ENCODE measurements at places on chromosomes 12 and 14.

GRCh38 chr14:90717916-90718315 is 98.3 kb downstream of the TTC7B start:
- no peak for DNase-seq

GRCh38 chr14:24278424-24278823 is 7.0 kb upstream of the RABGGTA start:
- no peak for DNase-seq

- DNase-seq, result no peak
These were observed 28.7 kb downstream of the TRAF3 start for GRCh38 chr14:102805941-102806340.

- no peak for DNase-seq
These were observed 24.6 kb upstream of the LTBP2 start for GRCh38 chr14:74636424-74637177.

GRCh38 chr14:93733231-93733630 is 55.1 kb downstream of the PRIMA1 start:
- no peak for DNase-seq

- DNase-seq, result no peak
These were observed 14.3 kb downstream of the MCRS1 start for GRCh38 chr12:49553512-49554088.

DNA sequence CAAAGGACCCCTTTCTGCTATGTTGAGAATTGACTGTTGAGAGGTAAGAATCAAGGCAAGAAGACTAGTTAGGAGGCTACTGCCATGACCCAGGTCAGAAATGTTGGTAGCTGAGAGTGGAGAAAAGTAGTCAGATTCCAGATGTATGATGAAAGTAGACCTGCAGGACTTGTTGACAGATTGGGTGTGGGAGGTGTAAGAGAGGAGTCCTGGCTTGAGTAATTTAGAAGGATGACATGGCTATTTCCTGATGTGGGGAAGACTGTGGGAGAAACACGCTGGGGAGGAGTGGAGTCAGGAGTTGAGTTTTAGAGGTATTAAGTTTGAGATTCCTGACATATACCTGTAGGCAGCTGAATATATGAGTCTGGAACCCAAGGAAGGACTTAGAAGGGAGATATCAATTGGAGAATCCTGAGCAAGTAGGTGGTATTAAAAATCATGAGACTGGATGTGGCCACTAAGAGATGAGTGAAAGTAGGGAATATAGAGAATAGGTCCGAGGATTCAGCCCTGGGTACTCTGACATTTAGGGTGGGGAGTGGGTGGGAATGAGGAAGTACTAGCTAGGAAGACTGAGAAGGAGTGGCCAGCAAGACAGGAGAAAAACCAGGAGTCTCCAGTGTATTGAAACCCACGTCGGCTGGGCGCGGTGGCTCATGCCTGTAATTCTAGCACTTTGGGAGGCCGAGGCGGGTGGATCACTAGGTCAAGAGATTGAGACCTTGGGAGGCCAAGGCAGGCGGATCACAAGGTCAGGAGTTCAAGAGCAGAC is 12.6 kb upstream of the DDX47 start:
- no peak for DNase-seq

- DNase-seq, result no peak
These were observed 410.1 kb upstream of the MGAT4C start for GRCh38 chr12:86666316-86666715.

DNA sequence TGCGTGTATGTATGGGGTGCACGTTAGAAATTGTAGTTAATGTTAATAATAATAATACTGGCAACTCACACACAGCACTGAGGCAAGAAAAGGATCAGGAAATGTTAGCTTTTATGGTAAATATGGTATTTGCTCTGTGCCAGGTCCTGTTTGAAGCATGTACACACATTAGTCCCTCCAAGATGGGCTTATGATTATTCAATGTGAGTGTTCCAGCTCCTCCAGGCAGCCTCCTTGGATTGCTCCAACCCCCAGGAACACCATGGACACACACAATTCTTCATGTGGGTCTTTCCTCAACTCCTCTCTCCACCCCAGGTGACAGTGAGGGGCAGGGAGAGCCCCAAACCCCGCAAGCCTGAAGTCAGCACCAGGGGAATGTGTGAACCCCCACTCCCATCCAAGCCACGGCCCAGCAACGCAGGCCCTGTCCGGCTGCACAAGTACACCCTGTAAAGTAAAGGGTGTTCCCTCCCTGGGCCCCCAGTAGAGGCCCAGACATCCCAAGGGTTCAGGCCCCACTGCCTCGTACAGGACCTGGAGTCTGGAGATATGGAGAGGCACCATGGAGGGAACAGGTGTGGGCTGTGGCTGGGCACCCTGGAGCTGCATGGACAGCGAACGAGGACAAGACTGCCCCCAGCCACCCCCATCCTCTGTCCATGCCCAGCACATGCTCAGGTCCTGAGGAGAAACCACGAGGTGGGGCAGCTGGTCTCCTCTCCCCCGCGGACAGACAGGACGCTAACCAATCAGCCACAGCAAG is 41.3 kb downstream of the NCOR2 start:
- DNase-seq, result no peak

- DNase-seq, result no peak
These were observed 11.5 kb downstream of the GNS start for GRCh38 chr12:64747695-64748094.

- DNase-seq, result no peak
These were observed 90.4 kb downstream of the LRP6 start for GRCh38 chr12:12176402-12176801.

GRCh38 chr12:110102255-110102654 is 21.9 kb upstream of the IFT81 start:
- no peak for DNase-seq

DNA sequence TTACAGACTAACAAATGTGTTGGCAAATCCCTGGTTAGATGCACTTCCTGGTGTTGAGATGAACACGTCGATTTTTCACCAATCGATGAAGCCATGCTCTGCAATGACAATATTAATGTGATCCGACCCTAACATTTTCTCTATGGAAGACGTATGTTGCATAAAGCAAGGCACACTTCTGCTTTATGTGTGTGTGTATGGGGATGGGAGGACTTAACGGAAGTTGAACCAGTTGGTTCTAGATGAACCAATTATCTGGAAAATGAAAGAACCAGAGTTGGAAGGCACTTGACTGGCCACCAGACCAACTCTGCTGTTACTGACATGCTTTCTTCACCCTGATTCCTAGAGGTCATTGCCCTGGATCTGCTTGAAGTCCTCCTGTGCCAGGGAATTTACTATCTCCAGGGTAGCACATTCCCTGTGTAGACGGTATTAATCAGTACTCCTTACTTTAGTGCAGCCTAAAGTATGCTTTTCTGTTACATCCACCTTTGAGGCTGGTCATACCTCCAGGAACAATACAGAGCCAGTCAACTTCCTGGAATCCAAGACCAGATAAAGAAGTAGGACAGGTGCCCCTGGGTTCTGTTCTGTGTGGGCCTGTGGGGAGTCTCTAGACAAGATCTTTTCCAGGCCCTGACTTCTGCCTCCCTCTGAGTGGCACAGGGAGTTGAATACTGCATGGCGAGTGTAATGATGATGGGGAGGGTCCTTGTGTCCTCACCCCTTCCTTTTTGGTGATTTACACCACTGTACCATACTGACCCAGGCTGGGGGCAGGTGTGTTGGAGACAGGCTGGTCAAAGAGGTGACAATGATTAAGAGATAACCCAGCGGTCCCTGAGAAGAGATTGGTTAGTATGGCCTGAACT is 4.1 kb downstream of the SDR39U1 start:
- no peak for DNase-seq

- no peak for DNase-seq
These were observed 1.5 kb upstream of the SLC25A47 start for GRCh38 chr14:100321473-100322137.

- DNase-seq, result no peak
These were observed 75.0 kb upstream of the CCDC60 start for GRCh38 chr12:119259484-119259883.

DNA sequence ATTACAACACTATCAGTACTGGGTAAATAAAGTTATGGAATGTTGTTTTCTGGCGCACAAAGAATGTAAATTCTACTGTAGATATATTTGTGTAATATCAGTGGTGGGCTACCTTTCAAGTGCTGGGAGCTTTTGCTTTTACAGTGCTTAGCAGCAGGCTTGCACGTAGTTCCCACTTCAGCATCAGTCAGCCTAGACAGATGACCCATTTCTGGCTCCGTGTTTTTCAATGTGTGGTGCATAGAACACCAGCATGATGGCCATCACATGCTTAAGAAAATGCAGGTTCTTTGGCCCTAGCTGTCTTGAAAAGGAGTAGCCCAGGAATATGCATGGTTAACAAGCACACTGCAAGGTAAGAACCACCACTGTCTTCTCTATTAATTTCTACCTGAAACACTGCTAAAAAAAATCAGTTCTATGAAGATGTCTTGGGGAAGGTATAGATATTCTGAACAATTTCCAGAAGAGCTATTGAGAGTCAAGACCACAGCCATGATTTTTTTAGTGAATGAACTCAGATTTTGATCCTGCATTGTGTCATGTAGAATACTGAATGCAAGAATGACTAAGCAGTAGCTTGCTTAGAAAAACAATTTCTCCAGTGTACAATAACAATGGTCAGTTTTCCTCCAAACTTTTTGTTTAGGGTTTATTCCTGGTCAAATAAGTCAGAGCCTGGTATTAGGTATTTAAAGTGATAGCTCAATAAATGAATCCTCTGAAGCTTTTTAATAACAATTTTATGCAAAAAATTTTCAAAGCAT is 195.7 kb downstream of the AKAP6 start:
- no peak for DNase-seq

DNA sequence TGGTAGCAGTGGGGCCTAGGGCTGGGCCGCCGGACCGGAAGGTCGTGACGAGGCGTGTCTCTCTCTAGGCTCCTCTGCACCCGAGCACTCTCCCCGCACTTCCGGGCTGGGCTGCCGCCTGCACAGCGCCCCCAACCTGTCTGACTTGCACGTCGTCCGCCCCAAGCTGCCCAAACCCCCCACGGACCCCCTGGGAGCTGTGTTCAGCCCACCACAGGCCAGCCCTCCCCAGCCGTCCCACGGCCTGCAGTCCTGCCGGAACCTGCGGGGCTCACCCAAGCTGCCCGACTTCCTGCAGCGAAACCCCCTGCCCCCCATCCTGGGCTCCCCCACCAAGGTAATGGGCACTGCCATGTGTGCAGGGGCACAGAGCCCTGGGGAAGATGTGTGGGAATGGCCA is 13.3 kb upstream of the PUS1 start:
- DNase-seq, result no peak

DNA sequence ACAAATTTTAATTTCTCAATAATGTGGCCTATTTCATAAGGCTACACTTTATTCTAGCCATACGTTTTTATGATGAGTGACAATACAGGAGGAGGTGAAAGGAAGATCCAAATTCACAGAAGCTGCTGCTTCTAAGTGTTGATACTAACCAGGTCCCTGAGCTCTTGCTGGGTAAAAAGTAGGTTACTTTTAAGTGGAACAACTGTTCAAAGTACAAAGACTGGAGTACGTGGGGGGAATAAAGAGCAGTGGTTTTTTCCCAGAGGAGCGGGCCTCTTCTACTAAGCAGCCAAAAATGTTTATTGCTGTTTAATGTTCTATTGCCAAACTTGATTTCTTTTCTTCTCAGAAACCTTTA is 301.8 kb downstream of the AEBP2 start:
- DNase-seq, result no peak

GRCh38 chr14:61710853-61711817 is 15.8 kb downstream of the HIF1A start:
- DNase-seq, result no peak
